SK-N-MC (cell line): ENCODE measurements at places on chromosomes 4 and X.

- DNase-seq: no peak
Observed at GRCh38 chrX:24643116-24643515, 4.0 kb downstream of the PCYT1B start.

GRCh38 chr4:76559236-76560071, 124.4 kb downstream of the SHROOM3 start:
- DNase-seq: no peak

GRCh38 chr4:98614662-98615061, 43.7 kb downstream of the TSPAN5 start:
- no peak for DNase-seq

DNA sequence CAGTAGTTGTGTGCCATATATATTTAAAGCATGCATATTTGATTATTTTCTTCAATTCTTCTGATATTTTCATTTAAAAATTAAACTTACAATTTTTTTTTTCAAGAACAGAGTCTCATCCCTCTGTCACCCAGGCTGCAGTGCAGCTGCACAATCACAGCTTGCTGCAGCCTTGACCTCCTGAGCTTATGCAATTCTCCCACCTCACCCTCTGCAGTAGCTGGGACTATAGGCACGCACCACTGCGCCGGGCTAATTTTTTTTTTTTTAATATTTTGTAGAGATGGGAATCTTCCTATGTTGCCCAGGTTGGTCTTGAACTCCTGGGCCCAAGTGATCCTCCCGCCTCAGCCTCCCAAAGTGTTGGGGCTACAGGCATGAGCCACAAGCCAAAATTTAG, 5.8 kb upstream of the DCLK2 start:
- DNase-seq: no peak

GRCh38 chrX:24268786-24269185, 45.1 kb downstream of the SUPT20HL2 start:
- DNase-seq: no peak

GRCh38 chr4:100641336-100641735, 123.5 kb upstream of the EMCN start:
- DNase-seq: no peak

GRCh38 chr4:28868841-28869240, 1851.3 kb upstream of the PCDH7 start:
- DNase-seq: no peak

GRCh38 chr4:34850968-34851367, 1393.3 kb downstream of the ARAP2 start:
- DNase-seq: no peak

GRCh38 chrX:21926527-21927278, 13.8 kb upstream of the SMS start:
- DNase-seq: no peak

DNA sequence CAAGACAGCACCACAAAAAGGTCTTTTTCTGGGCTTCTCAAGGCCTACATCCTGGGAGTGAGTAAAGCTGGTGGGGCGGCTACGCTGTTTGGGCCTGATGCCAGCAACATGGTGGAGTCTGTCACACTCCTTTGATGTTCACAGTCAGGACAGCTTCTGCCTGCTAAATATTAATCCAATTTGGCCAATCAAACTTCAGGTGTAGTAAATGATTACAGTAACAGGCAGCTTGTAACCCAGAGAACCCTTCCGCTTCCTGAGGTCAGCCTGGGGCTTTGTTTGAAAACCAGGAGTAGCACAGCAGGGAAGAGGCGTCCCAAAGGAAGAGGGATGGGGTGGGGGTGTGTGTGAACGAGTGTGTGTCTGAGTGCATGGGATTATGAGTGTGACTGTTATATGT, 220.4 kb downstream of the MAML3 start:
- no peak for DNase-seq

DNA sequence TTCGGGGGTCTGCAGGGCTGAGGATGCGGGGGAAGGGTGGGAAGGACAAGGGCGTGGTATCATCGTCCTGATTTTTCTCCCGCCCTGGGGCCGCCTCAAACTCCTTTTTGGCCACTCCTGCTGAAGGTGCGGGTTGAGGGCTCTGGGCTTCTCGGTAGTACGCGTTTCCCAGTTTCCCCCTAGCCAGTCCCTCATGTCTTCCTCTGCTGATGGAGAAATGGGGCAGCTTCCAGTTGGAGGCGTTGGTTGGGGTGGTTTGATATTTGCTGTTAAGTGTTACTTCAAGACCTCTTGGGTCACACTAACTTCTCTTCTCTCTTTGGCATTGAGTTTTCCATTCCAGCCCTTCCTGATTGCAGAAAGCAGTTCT, 482 bp downstream of the GSTCD start:
- DNase-seq: no peak

DNA sequence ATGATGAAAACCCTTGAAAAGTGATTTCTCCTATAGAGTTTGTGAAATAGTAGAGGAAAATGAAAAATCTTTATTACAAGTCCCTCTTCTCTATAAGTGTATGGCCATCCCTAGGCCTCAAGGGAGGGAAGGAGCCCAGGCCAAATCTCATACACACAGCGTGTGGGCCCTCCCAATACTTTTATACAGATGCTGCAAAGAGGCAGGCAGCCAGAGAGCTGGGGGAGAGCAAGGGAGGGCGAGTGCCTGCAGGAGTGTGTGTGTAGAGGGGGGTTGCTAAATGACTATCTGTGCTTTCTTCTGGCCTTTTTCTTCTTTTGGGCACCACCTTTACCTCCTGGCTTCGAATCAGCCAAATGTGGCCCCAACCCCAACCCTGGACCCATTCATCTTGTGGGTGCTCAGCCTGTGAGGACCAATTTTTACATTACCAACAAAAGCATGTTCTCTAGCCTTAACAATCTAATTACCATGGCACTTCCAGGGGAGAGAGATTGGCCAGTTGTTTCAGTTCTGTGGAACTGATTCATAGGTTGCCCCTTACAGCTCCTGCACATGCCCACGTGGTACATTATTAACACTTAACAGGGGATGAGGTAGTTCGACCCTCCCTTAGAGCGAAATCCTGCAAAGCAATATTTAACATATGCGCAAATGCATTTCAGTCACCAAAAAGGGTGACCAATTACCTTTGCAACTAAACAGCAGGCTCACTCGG, 2.0 kb downstream of the GPC3 start:
- DNase-seq: no peak

- no peak for DNase-seq
Observed at GRCh38 chr4:32417113-32417704, 1697.0 kb downstream of the PCDH7 start.

GRCh38 chr4:7183161-7183560, 9.2 kb upstream of the SORCS2 start:
- no peak for DNase-seq

DNA sequence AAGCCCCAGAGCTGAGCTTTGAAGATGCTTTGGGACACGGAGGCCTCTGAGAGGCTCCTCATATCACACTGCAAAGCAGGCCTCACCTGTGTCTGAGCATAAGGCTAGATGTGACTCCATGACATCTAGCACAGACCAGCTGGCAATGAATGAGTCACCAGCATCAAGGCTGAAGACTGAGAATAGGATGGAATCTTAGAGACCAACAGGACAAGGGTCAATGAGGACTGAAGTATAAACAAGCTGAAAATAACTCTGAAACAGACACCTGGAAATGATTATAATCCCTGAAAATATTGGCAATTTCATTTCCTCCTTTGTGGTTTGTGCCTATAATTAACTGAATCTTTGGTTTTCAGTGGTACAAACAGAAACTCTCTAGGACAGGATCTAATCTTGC, 87.1 kb upstream of the PRPS1 start:
- DNase-seq: no peak

- DNase-seq: no peak
Observed at GRCh38 chr4:56311299-56311975, 75.9 kb downstream of the AASDH start.

GRCh38 chr4:122065915-122066314, 86.2 kb upstream of the BLTP1 start:
- no peak for DNase-seq

DNA sequence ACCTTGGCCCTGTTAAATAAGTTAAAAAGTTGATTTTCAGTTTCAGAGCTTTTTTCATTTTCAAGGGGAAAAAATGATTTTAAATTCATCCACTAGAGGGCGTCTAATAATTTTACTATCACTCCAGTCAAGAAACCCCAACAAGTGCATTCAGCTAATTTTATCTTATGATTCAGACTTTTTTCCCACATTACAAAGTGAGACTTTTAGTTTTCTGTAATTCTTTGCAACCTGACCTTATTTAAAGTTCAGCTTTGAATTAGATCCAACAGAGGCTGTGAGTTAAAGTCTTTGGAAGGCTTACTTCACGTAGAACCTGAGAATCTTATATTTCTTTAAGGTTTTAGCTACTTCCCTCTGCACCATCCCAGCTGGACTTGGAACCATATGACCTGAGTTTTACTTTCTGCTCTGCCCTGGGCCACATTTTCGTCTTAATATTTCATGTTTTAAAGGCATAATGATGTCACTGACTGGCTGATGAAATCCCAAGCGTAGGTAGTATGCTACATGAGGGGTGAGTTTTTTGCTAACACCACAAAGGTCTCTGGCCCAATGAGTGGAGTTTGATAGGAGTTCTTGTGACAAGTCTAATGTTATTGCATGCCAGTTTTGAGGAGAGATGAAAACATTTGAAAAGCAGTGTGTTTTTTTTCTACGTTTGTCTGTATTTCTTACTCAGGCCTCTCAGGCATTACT, 7.2 kb downstream of the GNRHR start:
- DNase-seq: no peak

- DNase-seq: no peak
Observed at GRCh38 chr4:31366041-31366440, 645.9 kb downstream of the PCDH7 start.

DNA sequence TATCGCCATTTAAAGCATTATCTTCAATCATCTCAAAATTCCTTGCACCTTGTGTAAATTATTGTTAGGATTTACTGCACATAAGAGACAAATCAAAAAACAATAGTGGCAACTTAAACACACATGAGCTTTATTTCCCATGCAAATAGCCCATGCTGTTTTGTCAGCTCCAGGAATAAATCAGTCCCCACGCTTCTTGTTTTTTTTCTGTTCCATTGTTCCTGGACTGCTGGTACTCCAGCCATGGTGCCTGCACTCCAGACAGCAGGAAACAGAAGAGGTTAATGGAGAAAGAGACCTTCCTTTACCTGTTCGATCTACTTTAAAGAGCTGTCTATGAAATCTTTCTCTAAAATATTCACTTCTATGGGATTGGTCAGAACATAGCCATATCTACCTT, 1515.7 kb upstream of the TENM3 start:
- no peak for DNase-seq

DNA sequence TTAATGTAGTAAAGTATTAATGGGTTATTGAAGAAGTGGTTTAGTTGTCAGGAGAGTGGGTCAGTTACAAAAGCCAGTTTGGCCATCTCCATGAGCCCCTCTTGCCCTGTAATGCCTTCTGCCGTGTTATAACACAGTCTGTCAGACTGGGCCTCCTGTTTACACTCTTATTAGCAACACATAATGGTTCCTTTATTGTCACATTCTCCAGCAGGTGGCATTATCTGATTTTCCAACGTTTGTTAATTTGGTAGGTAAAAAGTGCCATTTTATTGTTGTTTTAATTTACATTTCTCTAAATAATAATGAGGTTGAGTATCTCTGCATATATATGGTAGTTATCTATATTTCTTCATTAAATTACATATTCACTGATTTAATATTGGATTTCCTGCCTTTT, 560.8 kb downstream of the FGF13 start:
- DNase-seq: no peak

DNA sequence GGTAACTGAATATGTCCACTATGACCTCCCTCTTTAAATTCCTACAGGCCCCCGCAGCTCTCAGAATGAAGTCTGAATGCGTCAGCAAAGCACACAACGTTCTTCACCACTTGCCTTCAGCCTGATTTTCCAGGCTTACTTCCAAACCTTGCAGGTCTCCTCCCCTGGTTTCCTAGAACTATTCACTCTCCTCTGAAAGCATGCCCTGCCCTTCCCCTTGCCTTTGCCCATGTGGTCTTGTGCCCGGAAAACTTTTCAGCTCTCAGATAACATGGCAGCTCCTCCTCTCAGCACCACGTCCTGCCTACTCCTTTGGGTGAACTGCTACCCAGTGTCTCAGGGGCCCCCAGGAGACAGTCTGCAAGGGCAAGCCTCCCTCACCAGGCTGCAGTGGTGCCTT, 268.5 kb upstream of the LDB2 start:
- DNase-seq: no peak

DNA sequence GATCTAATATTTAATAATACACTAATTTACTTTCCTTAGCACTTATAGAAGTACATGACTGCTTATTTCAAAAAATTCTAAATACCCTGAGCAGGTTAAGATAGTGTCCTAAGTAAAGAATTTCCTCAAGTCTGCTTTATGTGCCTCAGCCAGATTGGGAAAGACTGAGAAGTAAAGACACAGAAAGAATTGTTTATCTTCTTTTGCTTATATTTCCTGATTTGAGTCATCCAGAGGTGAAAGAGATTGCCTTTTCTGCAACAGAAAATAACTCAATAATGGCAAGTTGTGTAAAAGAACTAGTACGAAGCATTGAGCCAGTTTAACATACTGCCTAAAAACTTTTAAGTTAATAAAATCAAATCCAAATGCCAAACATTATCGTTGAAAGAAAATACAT, 45.0 kb downstream of the NAF1 start:
- DNase-seq: no peak

GRCh38 chr4:121567748-121568147, 129.0 kb downstream of the ANXA5 start:
- DNase-seq: no peak

DNA sequence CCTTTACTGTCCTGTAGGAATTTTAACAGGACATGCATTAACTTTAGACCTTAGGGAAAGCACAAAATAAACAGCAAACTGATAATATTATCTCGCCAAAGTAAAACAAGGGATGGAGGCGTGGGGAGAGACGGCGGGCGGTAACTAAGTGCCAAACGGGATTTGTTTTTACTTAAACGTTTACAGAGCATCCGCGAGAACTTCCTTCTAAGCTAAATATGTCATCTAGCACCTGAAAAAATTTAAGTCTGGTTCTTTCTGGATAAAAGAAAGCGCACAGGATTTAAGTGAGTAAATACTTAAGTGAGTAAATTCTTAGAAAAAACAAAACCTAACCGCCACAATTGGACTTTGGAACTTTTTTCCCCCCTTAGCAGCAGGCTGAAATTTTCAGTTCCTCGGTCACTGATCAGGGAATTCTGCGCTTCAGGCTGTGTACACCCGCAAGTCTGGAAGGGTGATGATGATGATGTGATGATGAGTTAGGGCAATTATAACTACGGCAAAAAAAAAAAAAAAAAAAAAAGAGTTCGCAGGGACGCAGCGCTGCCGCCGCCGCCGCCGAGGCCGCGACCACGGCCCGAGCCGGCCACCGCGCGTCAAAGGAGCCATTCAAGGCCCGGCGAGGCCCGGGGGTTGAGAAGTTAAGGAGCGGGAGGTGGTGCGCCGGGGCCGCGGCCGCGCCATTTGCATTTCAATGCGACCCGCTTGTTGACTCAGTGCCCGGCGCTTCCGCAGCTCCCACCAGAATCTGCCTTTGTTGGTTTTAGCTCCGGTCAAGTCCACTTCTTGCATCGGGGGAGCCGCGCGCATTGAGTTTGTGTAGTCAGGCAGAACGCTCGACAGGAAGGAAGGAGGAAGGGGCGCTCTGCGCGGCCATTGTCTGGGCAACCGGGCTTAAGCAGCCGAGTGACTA, 108.8 kb downstream of the SPRY1 start:
- no peak for DNase-seq
